ENCODE measurements at places on chromosomes 7 and 10. TPM values are rescaled to one million over a fixed set of nuclear protein-coding genes. Genes with fewer than 3 reads are reported as not detected.

The ARPC1A gene
- total RNA-seq = 116 TPM

The CDCA7L gene
- 8.0 TPM for total RNA-seq

The LRIT1 gene
- not detected for total RNA-seq

The PAPSS2 gene
- 14.0 TPM for total RNA-seq

The GFRA1 gene
- 24.2 TPM for total RNA-seq

Data from dorsolateral prefrontal cortex (tissue), 122 donors.